Stimulated activated CD8-positive, alpha-beta memory T cell treated with anti-CD3 and anti-CD28 coated beads, Interleukin-2, amount 100 ng/mL, for 48 hours (primary cell): ENCODE measurements at places on chromosomes 6 and 20.

GRCh38 chr6:142167071-142167470, 20.0 kb downstream of the VTA1 start:
- DNase-seq: no peak

DNA sequence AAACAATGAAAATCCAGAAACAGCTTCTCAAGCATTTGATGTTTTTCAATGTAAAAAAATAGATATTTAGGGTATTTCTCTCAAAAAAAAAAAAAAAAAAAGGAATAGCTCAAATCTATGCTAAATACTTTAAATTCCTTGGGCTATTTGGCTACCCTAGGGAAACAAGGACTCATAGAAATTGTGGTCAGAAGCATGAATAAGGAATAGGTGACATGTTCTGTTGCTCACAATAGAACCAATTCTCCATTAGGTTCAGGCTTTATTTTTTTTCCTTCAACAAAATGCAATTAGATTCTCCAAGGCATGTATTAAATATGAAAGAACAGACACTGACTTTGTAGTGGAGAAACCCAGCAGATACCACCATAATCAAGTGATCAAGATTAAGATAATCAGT, 904.3 kb upstream of the FLRT3 start:
- no peak for DNase-seq

DNA sequence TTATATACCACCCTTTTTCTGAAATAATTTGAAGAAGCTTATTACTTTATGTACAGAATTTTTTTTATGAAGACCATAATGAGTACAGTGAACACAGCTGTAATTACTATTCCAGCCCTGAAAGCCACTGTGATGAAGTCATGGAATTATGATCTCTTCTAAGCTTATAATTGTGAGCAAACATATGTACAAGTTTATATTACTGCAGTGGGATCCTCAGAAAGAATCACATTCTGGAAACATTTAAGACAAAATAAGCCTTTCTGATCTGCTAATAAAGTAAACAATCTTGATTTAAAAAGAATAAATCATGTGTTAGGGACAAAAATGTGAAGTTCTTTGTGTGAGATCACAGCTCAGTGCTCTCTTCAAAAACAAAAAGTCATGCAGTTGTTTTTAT, 560.4 kb downstream of the CD109 start:
- no peak for DNase-seq

- DNase-seq: no peak
Measured at GRCh38 chr20:46034039-46034438, 5.0 kb downstream of the SLC12A5 start.

- DNase-seq: no peak
Measured at GRCh38 chr6:6823030-6823429, 234.5 kb downstream of the LY86 start.

DNA sequence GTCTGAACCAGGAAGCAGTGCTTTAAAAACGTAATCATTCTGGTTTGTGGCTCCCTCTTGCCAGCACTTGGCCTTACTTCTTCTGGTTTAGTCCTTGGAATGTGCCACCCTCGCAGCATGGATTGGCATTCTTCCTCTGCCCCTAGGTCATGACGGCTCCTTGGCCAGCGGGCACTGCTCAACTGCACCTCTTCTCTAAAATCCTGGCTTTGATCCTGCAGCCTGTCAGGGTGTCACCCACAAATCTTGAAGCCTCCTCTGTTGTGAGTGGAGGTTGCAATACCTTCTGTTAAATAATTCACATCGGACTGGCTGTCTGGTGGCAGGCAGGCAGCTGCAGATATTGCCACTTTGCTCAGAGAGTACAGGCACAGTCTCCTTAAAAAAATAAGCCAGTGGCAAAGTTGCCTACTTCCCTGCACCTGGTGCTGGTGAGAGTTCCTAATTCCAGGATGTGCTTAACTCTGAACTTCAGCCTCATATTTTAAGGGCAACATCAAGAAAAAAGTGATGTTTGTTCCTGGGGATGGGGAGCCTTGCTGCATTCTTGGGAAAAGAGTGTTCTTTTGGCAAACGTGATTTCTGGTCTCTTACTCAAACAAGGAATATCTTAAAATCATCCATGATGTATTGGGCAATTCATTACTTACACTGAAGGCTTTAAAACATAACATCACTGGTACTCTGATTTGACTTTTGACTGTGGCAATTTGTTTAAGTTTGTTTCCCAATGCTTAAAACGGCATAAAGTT, 179.8 kb downstream of the FOXA2 start:
- DNase-seq: no peak

DNA sequence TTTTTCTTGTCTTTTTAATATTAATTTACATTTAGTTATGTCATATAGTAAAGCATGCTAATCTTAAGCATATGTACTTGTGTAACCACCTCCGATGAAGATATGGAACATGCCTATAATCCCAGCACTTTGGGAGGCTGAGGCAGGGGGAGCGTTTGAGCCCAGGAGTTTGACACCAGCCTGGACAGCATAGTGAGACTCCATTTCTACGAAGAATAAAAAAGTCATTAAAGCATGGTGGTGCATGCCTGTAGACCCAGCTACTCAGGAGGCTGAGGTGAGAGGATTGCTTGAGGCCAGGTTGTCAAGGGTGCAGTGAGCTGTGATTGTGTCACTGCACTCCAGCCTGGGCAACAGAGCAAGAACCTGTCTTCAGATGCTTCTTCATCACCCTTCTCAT, 628.8 kb upstream of the FLRT3 start:
- no peak for DNase-seq

- no peak for DNase-seq
Measured at GRCh38 chr6:11201772-11202512, 30.5 kb downstream of the NEDD9 start.

DNA sequence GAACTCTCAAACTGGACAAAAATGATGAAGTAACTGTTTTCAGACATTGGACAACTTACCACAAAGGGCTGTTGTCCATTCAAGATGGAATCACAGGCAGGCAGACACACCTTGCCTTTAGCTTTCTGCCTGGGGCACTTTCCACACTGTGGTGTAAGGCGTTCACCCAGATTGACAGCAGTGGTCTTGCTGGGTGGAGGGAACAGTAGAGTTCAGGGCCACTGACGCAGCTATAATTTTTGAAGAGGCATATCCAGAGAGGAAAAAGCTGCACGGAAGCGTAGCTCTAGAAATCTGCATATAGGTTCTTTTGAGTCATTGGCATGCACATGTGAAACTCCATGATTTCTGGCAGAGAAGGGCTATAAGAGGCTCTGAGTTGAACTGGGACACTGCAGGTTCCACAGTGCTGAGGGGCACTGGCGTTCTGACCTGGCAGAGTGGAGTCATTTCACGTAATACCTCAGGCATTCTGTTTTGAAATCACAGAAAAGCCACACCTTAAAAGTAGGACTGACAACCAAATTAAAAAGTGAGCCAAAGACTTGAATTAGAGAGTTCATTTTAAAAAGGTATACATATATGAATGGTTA, 105.0 kb upstream of the EDN1 start:
- no peak for DNase-seq

GRCh38 chr6:135257631-135258405, 76.7 kb downstream of the MYB start:
- DNase-seq: no peak

GRCh38 chr6:162846723-162847122, 118.9 kb downstream of the PACRG start:
- DNase-seq: no peak

GRCh38 chr20:33009214-33010132, 2.0 kb downstream of the BPIFB2 start:
- no peak for DNase-seq

DNA sequence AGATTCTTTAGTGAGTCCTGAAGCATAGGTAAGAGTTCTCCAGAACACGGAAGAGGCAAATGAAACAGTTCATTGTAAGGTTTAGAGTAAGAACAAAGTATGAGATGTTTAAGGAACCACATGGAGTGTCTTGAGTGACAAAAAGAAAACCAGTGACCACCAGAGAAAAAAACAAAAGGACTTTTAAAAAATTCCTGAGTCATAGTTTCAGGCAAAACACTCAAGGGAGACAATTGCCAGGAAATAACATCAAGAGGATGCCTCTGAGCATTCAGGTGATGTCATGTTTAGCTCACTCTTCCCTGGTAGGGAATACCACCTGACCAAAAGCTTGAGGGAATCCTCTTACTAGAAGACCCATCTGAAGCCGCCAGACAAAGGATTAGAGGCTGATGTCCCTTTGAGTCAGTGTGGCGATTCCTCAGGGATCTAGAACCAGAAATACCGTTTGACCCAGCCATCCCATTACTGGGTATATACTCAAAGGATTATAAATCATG, 110.3 kb downstream of the COL19A1 start:
- no peak for DNase-seq

DNA sequence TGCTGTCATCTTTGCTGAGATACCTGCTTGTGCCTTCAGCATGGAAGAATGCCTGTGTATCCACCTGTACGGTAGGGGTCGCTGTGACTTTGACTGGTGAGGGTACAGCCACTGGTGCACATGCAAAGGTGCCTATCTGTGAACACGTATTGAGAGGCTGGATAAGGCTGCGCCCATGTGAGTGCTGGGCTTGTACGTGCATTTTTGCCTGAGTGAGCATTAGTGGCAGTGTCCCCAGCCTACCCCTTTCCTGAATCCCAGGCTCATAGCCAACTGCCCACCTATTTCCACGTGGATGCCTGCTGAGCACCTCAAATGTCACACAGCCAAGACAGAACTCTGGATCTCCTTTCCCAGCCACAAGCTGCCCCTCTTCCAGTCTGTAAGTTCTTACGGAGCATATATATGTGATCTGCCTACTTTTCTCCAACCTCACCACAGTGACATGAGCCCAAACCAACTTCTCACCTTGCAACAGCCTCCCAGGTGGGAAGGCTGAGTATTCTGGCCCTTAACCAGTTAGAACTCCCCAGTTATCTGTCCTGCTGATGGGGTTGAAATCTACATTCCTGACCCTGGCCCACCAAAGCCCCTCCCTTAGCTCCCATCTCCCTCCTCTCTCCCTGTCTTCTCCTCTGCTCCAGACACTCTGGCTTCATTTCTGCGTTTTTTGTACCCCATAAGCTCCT, 1.1 kb upstream of the SLC2A10 start:
- no peak for DNase-seq

DNA sequence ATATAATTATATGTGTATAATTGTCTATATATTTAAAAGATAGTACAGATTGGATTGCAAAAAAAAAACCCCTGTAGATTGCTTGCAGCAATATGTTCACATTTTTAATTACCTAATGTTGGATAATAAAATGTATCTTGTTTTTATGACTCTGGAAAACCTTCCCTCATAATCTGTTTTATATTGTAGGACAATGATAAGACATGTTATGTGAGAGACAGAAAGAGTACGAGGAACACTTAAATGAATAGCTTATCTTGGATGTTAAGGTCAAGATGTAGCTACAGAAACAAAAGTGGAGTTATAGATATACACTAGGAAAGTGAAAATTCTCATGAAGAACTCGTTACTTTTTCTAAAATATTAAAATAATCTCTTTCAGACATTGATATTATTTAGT, 691.6 kb upstream of the IMPG1 start:
- DNase-seq: no peak

DNA sequence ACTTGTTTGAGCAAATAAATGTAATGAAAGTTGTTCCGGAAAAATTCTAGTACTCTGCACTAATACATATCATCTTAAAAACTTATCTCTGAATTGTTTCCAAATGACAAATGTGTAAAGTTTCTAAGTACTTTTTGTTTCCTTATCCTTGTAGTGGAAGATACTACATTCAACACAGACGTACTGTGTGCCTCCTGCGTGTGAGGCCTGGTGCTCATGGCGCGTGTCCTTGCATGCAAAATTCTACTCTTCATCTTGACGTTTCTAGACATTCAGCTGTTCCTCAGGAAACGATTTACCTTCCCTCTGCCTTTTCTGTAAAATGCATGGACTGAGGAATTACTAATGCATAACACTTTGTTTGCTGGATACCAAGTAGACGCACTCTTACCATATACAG, 11.5 kb downstream of the DLL1 start:
- no peak for DNase-seq

GRCh38 chr20:5486377-5487054, 169.8 kb upstream of the PROKR2 start:
- no peak for DNase-seq

DNA sequence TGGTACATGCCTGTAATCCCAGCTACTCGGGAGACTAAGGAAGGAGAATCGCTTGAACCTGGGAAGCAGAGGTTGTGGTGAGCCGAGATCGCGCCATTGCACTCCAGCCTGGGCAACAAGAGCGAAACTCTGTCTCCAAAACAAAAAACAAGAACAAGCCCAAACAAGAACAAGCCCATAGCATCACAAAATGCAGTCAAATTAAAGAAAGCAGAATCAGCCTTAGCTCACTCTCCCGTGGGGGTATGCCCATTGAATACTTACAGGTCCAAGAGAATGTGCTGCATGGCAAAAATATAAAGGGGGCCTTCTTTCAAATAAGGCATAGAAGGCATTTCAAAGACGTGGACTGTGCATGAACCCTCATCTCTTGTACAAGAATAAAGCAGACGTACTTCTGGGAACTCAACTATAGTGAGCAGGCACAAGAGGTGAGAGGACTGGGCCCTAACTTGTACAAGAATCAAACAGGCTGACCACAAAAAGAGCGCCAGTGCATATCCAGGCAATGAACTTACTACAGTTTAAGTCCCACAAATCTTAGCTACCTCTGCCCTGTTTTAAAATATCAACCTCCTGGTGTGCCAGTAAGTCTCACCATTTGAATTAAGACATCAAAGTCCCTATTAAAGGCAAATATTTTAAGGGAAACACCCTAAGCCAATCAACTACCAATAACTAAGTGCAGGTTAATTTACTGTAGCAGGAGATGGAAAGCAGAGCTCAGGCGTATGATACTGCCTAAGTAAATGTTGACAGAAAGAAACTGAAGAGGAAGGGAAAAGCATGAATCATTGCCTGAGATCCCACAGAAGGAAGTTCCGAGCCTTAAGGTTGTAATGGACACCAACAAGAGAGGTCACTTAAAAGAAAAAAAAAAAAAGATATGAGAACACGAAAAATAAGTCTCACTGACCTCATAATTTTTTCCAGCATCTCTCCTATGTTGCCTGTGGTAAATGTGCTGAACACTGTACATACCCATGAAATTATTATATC, 37.4 kb downstream of the TOMM6 start:
- no peak for DNase-seq

- no peak for DNase-seq
Measured at GRCh38 chr6:108174371-108175175, 8.8 kb downstream of the NR2E1 start.

- DNase-seq: no peak
Measured at GRCh38 chr6:147267658-147268057, 63.4 kb downstream of the STXBP5 start.

GRCh38 chr6:85669735-85670194, 27.1 kb upstream of the SYNCRIP start:
- no peak for DNase-seq

- DNase-seq: no peak
Measured at GRCh38 chr20:46324379-46324778, 16.1 kb upstream of the CDH22 start.
